ENCODE measurements at places on chromosomes 11 and 22.

DNA sequence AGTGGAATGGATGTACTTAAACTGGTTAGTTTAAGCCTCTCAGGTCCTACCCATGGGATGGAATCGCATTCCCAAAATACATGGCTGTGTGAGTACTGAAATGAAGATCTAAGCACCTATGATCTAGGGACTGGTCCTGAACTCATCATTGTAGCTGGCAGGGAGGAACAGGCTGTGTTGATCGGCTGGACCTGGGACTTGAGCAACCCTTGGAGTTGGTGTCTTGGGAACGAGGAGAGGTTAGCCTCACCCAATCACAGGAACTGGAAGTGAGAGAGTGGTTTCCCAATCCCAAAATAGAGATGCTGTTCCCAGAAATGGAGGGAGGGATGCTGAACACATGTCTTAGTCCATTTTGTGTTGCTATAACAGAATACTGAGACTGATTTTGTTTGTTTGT lies 16.4 kb upstream of the ASCC2 start:
- no peak for DNase-seq

DNA sequence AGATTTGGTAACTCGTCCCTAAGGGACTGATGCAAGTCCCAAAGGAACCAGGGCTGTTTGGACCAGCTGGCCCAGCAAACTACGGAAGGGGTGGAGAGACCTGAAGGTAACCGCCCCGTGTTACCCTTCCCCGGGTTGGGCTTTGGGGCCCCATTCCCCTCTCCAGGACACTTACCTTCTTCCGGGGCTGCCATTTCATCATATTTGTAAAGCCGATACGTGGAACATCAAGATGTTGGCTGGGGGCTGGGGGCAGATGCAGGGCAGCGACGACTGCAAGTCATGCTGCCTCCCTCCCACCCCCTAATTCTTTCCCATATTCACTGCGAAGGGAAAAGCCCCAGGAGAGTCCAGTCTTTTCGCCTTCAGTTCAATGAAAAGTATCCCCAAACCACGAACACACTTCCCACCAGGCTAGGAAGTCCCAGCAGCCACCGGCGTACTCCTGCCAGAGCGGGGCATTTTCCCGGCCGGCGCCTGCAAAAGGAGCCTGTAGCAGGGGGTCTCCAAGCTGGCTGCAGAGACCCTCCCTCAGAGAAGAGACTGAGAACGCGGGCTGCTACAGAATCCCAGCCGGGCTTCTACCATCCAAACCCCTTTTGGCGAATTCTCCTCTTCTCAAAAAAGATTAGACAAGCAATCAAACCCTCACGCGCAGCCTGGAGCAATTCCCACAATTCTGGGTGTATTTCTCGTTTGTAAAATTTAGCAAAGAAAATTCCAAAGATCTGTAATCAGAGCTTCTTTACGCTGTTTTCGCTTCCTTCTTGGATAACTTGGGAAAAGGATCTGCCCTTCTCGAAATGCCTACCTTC lies 236.7 kb downstream of the TTC28 start:
- DNase-seq: peak; percentile 46

DNA sequence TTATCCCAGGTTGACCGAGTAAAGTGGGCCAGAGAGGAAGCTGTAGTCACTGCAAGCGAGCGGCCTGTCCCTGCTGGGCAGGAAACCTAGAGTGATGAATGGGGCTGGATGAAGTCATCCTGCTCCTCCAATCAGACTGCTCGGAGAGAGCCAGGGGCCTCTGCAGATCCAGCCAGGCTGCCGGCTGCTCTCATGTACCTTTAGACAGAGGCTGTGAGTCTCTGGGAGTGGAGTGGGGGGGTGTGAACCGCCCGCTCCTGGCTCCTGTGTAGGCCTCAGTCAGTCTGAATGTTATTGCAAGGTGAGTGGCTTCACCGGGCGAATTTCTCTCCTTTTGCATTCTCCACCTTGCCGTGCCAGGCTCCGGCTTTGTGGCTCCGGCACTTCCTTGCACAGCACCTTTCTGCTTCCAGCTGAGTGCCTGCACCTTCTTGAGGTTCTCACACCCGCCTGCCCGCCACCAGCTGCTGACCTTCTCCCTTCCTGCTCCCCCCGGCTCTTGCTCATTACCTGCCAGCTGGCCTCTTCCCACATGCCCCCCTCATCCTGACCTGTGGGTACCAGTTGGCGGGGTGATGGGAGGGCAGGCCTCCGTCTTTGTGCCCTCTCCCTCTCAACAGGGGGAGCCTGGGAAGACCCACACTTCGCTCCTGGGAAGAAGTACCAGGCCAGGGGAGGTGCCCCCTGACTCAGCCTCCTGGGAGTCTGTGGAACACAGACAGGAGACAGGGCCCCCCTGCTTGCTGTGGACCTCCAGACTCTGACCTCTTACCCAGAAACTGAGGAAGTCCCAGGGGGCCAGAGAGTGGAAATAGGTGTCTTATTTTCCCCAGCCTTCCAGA lies 79.9 kb downstream of the GRAMD1B start:
- DNase-seq: peak; percentile 50

DNA sequence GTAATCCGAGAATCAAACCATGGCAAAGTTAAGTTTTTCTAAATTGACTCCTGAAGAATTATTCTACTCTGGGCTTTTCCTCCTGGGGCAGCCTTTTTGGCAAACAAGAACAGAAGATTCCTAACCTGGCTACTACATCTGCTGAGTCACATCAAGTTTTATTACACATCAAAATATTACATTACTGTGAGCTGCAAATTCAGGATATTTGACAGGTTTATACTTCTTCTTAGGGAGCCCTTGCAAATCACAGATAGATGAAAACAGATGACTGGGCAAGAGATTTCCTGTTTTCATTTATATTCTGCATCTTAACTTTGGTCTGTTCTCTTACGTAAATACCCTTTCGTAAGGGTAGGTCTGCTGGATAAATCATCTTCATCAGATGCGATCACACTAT lies 23.6 kb downstream of the XRRA1 start:
- no peak for DNase-seq

GRCh38 chr22:30274437-30274812 lies 7.8 kb upstream of the OSM start:
- DNase-seq: no peak

- no peak for DNase-seq
These were observed 89.2 kb downstream of the FDX1 start for GRCh38 chr11:110518809-110519514.

- DNase-seq: no peak
These were observed 175.1 kb downstream of the LRRC4C start for GRCh38 chr11:41284354-41284753.

DNA sequence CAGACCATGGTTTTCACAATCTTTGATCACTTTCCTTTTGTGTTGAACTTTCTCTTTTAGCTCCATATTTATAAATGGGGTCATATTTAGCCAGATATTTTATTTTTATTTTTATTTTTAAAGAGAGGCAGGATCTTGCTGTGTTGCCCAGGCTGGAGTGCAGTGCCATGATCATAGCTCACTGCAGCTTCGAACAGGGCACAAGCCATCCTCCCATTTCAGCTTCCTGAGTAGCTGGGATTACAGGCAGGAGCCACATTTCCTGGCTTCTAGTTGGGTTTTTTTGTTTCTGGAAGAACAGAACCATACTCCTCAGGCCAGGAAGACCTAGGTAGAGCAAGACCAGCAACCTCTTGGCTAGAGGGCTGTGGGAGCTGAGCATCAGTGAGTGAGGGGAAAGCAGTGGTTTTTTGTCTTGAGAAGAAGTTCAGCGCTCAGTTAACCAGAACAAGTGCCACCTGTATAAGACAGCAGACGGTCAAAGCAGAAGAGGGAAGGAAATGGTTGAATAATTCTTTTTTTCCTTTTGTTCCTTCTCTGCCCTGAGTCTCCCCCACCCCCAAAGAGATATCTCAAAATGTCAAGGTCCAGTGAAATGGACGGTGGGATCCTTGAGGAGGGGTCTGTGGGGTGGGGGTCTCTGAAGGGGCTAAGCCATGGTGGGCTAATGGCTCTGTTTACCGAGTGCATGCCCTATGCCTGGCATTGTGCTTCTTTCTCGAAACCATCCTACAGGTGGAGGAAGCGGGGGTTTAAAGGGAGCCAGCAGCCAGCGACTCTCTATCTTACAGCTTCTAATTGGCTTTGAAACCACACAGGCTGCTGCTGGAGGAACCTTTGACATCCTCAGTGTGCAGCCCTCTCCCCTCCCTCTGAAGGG lies 63.0 kb downstream of the PTPRJ start:
- DNase-seq: no peak

DNA sequence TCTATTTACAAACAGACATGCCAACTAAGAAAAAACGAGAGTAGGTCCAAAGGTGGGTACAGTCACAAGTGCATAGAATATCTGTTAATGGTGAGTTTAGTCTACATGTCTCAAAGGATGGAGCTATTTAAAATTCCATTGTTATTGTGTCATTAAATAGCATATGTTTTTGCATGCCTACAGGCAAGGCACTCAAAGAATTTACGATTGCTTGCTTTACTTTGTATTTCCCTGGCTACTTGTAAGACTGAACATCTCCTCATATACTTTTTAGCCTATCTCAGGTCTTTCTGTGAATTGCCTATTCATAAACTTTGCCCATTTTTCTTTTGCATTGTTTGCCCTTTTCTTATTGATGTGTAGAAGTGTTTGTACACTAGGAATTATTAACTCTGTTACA lies 39.7 kb downstream of the DEUP1 start:
- no peak for DNase-seq

Data from C1 segment of cervical spinal cord (tissue), 14 donors.